ENCODE measurements at places on chromosomes 4 and X.

DNA sequence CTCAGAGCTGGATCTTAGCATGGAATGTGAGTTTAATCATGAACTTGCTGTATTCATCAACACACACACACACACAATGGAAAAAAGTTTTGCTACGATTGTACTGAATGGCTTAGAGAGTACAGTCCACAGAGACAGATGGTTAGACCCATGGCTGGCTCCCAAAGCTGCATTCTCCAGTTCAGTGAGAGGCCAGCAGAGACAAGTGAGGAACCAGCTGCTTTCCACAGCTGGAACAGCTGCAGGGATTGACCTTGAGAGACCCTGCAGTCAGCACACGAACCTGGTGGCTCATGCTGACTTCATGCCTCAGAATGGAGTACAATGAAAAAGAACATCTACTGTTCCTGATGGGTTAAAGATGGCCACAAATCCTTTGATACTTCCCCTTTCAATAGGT, 94.5 kb downstream of the DHX15 start:
- peak; percentile 75 for DNase-seq

DNA sequence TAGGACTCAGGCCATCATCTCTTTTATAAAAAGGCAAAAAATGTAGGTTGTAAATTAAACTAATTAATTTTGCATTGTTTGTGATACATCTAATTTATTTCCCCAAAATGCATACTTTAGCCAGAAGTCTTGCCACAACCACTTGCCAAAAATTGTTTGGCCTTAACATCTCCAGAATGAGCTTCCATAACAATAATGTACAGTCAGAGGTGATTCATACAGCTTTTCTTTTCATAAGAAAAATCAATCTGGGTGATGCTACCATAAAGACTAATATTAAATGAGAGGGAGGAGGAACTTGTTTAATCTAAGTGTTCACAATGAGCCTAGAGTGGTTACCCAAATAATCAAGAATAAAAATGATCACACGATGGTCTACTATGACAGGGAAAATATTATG, 59.3 kb downstream of the AMMECR1 start:
- no peak for DNase-seq

GRCh38 chr4:31351695-31352094, 631.5 kb downstream of the PCDH7 start:
- DNase-seq = no peak

- no peak for DNase-seq
Observed at GRCh38 chrX:150148749-150149672, 210.7 kb upstream of the EOLA2 start.

GRCh38 chr4:104815665-104816064, 321.0 kb upstream of the CXXC4 start:
- no peak for DNase-seq

DNA sequence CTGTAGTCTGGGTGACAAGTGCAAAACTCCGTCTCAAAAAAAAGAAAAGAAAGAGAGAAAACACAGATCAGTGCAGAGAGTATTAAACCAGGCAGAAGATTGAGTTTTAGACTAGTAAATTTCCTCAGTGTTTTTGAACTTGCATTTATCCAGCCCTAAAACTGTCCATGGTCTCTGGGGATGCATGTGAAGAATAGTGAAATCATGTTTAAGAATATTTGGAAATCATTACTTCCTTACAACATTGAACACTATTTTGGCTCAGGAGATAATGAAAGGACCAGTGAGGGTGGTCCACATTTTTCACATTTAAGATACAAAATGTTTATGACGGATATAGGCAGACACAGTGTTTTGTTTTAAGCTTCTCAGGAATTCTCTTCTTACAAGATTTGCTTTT, 195.8 kb upstream of the RASGEF1B start:
- no peak for DNase-seq

- no peak for DNase-seq
Observed at GRCh38 chrX:112868586-112868985, 28.0 kb upstream of the AMOT start.

- DNase-seq = no peak
Observed at GRCh38 chrX:153875391-153876111, 10.4 kb downstream of the L1CAM start.
